ENCODE measurements at places on chromosomes 12 and 14. TPM values are rescaled to one million over a fixed set of nuclear protein-coding genes. Genes with fewer than 3 reads are reported as not detected.

DNA sequence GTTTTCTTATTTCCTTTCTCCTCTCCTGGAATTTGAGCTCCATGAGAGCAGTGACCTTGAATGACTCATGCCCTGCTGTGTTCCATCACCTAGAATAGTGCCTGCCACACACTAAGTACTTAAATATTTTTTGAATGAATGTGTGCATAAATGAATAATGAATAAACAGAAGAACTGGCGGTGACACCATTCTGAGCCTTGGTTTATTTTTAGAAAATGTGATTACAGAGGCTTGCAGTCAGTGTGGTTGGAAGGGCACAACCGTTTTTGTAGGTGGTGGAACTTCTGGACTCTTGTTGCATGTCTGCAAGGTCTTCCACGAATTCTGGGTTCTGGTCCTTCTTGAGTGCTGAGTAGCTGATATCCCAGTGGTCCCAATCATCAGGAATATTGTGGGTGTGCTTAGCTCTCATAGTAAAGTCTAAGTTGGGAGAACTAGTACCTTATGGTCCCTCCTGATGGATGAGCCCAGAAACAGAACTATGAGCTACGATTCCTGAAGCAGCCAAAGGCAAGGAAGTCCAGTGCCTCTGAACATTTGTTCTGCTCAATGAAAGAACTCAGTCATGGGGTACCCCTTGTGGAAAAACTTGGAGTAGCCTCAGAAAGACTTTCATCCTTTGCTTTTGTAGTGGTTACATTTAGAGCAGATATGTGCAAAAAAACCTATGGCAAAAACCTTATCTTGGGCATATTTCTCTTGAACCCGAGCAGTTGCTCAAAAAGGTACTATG is 28.8 kb upstream of the BHLHE41 start:
- H3K27me3 ChIP-seq, result no peaks in the 10 kb centered on the region
- DNase-seq, result peak; percentile 85
- peak overlapping the region; percentile 35 for H3K27ac ChIP-seq
- no peaks in the 10 kb centered on the region for H3K36me3 ChIP-seq

GRCh38 chr12:27981874-27982273 is 9.3 kb upstream of the PTHLH start:
- H3K4me3 ChIP-seq, result no peak overlapping the region
- H3K27ac ChIP-seq, result no peak overlapping the region
- H3K36me3 ChIP-seq, result no peaks in the 10 kb centered on the region
- no peak for DNase-seq
- H3K27me3 ChIP-seq, result peaks cover 8% of the 10 kb centered on the region

DNA sequence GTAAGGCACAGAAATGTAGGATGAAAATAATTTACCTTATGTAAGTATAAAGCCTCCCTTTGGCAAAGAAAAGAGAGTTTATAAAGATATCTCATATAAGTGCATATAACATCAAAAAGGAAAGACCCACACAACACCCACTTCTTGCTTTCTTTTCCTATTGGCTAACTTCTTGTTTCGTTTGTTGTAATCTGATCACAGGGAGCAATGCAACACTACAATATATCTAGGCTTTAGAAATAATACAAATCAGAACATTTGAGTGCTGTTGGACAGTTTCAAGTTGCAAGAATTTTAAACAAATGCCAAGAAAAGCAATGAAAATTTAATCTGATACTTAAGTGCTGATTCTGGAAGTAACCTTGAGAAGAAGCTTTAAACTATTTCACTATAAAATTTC is 1.3 kb downstream of the FGD6 start:
- no peak overlapping the region for H3K27ac ChIP-seq
- no peaks in the 10 kb centered on the region for H3K36me3 ChIP-seq
- peak overlapping the region; percentile 95 for H3K4me3 ChIP-seq
- H3K27me3 ChIP-seq, result no peaks in the 10 kb centered on the region
- no peak for DNase-seq

DNA sequence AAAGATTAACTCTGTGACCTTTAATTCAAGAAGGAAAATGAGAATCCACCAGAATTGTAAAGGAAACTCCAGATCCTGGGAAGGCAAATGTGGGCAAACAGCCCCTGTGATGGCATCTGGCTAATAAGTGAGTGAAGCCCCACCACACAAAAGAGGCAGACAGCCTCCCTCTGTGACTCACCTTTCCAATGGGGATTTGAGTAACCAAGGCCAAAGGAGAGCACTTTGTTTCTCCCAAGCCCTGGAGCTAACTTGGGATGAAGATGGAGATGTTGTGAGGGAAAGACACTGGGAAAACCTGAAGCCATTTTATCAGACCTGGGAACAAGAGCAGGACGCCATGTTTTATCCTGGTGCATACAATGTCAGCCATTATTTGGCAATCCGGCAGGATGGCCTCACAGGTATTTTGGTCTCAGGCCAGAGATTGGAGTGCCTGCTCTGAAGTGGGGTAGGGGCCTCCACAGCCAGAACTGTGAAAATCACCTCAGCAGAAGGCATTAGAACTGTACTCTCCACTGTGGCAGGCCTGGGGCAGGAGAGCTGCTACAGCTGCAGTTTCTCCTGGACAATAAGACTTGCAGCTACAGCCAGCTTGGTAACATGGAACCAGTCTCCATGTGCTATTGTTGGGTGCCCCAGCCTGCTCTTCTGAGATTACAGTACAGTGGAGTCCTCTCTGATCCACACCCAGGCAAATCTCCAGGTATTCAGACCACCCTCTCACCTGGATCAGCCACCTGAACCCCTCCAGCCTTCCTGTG is 96.6 kb upstream of the PCED1B start:
- H3K4me1 ChIP-seq, result no peaks in the 10 kb centered on the region
- no peaks in the 10 kb centered on the region for H3K27me3 ChIP-seq
- no peaks in the 10 kb centered on the region for H3K36me3 ChIP-seq
- no peak overlapping the region for H3K27ac ChIP-seq
- DNase-seq, result no peak

DNA sequence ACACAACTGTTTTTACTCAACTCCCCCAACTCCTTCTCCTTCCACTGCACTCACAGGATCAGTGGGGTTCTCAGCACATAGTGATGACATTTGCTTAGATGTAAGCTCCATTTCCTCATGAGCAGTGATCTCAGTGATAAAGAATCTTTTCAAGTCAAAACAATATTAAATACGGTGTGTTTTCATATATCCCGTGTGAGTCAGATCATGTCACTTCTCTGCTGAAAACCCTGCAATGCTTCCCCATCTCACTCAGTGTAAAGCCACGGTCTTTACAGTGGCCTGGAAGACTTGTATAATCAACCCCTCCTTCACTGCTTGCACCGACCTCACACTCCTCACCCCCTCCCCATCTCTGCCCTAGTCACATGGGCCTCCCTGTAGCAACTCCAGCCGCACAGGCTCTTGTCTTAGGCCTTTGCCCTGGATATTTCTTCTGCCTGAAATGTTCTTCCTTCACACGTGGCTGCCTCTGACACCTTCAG is 149.7 kb upstream of the ARHGAP5 start:
- no peaks in the 10 kb centered on the region for H3K36me3 ChIP-seq
- no peak overlapping the region for H3K4me3 ChIP-seq
- no peaks in the 10 kb centered on the region for H3K4me1 ChIP-seq
- no peak overlapping the region for H3K27ac ChIP-seq
- DNase-seq, result no peak

OR6S1 gene
- polyA plus RNA-seq, result not detected

All from small intestine (tissue), 16 donors.